ENCODE measurements at places on chromosomes 13 and 19.

GRCh38 chr13:46647512-46648065, 94.6 kb downstream of the LRCH1 start:
- DNase-seq, result no peak

DNA sequence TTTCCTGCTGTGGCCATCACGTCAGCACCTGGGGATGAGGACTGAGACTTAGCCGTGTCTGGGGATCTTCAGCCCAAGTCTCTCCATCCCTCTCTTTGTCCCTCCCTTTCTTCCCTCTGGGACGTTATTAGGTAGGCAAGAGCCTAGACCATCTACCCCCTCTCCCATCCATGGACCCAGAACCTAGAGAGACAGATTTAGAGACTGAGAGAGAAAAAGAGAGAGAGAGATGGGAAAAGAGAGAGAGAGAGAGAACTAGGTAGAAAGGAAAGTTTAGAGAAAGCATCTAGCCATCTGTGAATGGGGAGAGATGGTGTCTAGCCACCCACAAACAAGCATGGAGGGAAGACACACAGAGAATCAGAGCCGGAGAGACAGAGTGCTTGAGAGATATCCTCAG, 473 bp downstream of the KLK4 start:
- DNase-seq, result no peak

GRCh38 chr13:20182231-20182846, 10.4 kb downstream of the GJB2 start:
- peak; percentile 89 for DNase-seq

DNA sequence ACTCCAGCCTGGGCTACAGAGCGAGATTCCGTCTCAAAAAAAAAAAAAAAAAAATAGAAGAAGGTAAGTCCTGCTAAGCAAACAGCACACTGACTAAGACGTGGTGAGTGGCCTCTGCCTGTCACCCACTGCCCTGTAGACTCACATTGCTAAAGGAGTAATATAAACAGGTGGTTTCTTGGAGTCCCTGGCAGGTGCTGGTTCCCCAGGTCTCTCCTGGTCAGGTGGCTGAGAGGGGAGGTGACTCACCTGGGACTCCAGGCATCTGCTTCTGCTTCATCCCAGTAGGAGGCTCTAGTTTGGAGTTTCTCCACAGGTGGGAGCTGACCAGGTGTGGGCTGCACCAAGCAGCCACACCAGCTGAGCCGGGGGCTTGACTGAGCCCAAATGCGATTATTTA, at the start of gene OR10H1:
Gene OR10H1, minus strand, starts transcription at position 359 of the 400 bp plus-strand sequence. CDS start 7,627 bp downstream, outside the sequence.
- no peak for DNase-seq

- no peak for DNase-seq
Observed at GRCh38 chr13:91776611-91777193, 378.3 kb downstream of the GPC5 start.
